A549 (cell line): ENCODE measurements at places on chromosomes 5 and 9. TPM values are rescaled to one million over a fixed set of nuclear protein-coding genes. Genes with fewer than 3 reads are reported as not detected.

CEP120 gene
- 9.7 to 10.2 TPM (median 10.1 TPM) in 3 replicates for polyA plus RNA-seq

LHX3 gene
- 0.03 to 0.04 TPM in 2 of 3 replicates, not detected in the other for polyA plus RNA-seq

PPP2R2B gene
- 0.08 to 0.13 TPM in 2 of 3 replicates, not detected in the other for polyA plus RNA-seq

KCNV2 gene
- polyA plus RNA-seq: not detected in 3 replicates

GABRA6 gene
- not detected in 3 replicates for polyA plus RNA-seq
